ENCODE measurements at places on chromosomes 1 and 21. TPM values are rescaled to one million over a fixed set of nuclear protein-coding genes. Genes with fewer than 3 reads are reported as not detected.

KCNA3 gene
- 2.2 TPM for total RNA-seq

RXRG gene
- total RNA-seq: not detected

MINDY1 gene
- 26.5 TPM for total RNA-seq

VAMP3 gene
- 75.7 TPM for total RNA-seq

INTS11 gene
- 68.6 TPM for total RNA-seq

APCS gene
- not detected for total RNA-seq

C8B gene
- total RNA-seq: not detected

REN gene
- not detected for total RNA-seq

PIGP gene
- 25.5 TPM for total RNA-seq

ECM1 gene
- 10.2 TPM for total RNA-seq

ZNF683 gene
- 0.48 TPM for total RNA-seq

RBP7 gene
- 37.5 TPM for total RNA-seq

OR2T11 gene
- not detected for total RNA-seq

DNA sequence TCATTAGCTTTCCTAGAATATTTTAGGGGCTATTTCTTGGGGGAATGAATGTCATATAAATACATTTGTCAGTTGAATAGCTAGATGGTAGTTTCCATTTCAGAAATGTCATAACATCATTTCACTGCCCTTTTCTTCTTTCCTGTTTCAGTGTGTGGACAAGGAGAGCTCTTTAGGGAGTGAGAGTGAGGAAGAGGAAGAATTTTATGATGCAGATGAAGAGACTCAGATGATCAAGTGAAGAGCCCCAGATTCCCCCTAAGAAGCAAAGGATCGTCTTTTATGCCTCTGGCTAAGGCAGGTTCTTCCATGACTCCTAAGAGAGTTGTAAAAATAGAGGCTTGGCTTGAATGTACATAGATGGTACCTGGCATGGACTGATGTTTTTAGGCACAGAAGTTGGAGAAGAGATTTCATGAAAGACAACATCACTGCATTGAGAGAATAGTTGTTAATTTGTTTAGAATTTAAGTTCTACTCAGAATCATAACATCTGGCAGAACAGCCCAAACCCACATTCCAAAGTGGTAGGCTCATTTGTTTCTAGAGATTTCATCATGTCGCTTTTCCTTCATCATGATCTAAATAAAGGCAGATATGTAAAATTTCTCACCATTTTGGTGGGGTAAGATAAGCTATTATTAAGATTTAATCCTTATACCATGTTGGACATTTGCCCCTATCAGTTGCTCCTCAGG is 44.2 kb upstream of the MAB21L3 start:
- H3K4me1 ChIP-seq: no peaks in the 10 kb centered on the region
- no peak overlapping the region for H3K27ac ChIP-seq
- H3K36me3 ChIP-seq: no peaks in the 10 kb centered on the region
- H3K27me3 ChIP-seq: no peaks in the 10 kb centered on the region
- DNase-seq: no peak

- H3K36me3 ChIP-seq: no peaks in the 10 kb centered on the region
- DNase-seq: no peak
- H3K27me3 ChIP-seq: no peaks in the 10 kb centered on the region
Observed at GRCh38 chr1:239739375-239739774, 352.3 kb upstream of the FMN2 start.

- no peaks in the 10 kb centered on the region for H3K4me1 ChIP-seq
- peak overlapping the region; percentile 83 for H3K4me3 ChIP-seq
- H3K36me3 ChIP-seq: no peaks in the 10 kb centered on the region
- peak overlapping the region; percentile 100 for H3K27ac ChIP-seq
Observed at GRCh38 chr1:149885339-149886120, 13.8 kb upstream of the BOLA1 start.

- no peak for DNase-seq
- H3K4me3 ChIP-seq: no peak overlapping the region
- H3K27ac ChIP-seq: no peak overlapping the region
- no peaks in the 10 kb centered on the region for H3K4me1 ChIP-seq
- no peaks in the 10 kb centered on the region for H3K27me3 ChIP-seq
Observed at GRCh38 chr1:244329591-244330317, 122.0 kb downstream of the ADSS2 start.

GRCh38 chr21:32549440-32549839 is 35.9 kb downstream of the TCP10L start:
- no peaks in the 10 kb centered on the region for H3K27me3 ChIP-seq
- DNase-seq: no peak
- no peak overlapping the region for H3K27ac ChIP-seq
- no peaks in the 10 kb centered on the region for H3K4me1 ChIP-seq
- no peak overlapping the region for H3K4me3 ChIP-seq

DNA sequence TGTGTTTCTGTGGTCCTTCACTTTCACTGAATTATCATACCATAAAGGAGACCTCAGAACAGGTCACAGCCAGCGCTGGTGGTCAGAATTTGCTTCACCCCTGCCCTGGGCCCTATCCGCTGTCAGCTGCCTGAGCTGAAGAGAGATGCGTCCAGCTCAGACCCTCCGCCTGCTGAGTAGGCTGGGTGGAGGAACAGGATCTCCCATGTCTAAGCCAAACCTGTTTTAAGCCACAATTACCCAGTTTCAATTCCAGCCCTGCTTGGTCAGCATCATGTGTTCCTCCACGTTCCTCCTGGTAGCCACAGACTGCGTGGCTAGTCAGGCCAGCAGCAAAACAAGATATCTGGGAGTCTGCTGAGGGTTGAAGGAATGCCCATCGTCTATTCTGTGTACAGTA is 13.5 kb upstream of the BGLAP start:
- H3K27me3 ChIP-seq: no peaks in the 10 kb centered on the region
- H3K27ac ChIP-seq: no peak overlapping the region
- H3K4me3 ChIP-seq: no peak overlapping the region
- peaks cover 8% of the 10 kb centered on the region for H3K4me1 ChIP-seq

- no peak overlapping the region for H3K4me3 ChIP-seq
- no peak for DNase-seq
Observed at GRCh38 chr1:47907177-47907528, 90.0 kb downstream of the TRABD2B start.

DNA sequence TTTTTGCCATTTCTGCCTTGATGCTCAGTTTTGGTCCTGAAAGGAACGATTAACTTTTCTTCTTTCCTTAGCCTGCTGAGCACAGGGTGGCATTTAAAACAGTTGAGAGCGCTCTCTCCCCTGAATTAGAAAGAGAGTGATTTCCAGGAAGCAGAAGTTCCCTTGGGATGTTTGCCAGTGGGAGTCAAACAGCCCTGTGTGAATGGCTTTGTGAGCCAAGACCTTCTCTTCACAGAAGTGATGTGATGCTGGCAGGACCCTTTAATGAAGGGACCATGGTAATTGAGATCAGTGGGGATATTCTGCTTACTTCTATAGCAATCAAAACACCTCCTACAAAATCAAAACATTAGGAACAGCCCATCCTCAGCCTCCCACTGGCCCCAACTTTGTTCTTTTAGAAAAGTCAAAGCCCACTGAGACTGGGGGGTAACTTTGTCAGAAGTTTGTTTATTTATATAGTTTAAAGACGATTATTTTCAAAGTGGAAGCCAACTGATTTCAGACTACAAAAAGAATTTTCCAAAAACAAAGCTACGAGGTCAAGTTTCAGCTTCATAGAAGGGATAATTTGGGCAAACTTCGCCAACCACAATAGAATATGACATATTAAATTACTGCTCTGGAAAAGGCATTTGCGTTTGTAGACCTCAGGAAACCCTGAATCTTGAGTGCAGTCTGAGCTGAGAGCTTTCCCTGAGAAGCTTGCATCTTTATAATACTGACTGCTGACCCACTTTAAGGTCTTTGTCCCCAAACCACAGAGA is 122.7 kb downstream of the GABPA start:
- no peak overlapping the region for H3K4me3 ChIP-seq
- no peaks in the 10 kb centered on the region for H3K36me3 ChIP-seq
- no peaks in the 10 kb centered on the region for H3K27me3 ChIP-seq
- no peak for DNase-seq
- H3K4me1 ChIP-seq: no peaks in the 10 kb centered on the region

- H3K27ac ChIP-seq: no peak overlapping the region
- H3K4me1 ChIP-seq: no peaks in the 10 kb centered on the region
- H3K27me3 ChIP-seq: no peaks in the 10 kb centered on the region
- H3K4me3 ChIP-seq: no peak overlapping the region
Observed at GRCh38 chr1:59898927-59899326, 27.6 kb downstream of the CYP2J2 start.

DNA sequence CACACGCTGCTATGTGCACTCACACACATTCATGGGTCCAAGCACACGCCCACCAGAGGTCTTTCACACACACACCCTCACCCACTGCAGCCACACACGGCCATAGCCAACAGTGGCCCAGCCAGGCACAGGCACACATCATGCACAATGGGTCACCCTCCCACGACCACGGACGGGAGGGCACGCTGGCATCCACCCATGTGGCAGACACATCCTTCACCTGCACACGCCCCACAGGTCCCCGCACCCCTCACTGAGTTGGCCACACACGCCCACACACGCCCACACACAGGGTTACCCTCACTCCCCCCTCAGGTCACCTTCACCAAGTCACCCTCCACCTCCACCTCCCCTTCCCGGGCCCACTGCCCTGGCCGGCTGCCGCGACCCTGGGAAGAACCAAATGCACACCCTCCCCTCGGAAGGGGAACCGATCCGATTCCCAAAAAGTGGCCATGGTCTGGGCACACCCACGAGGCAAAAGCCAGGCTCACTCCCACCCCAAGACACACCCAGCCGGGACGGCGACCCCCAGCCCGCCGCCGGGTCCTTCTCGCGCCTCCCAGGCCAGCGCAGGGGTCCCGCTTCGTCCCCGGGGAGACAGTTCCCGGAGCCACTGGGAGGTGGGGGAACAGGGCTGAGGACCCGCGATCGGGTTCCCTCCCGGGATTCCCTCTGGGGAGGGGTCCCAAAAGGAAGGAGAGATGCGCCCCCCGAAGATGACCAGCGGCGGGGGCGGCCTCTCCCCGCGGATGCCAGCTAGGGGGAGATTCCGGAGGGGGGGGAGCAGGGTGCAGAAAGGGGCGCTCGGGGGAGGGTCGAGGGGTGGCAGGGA is 860 bp downstream of the SDC3 start:
- DNase-seq: no peak
- no peaks in the 10 kb centered on the region for H3K27me3 ChIP-seq
- H3K27ac ChIP-seq: peak overlapping the region; percentile 87

- no peaks in the 10 kb centered on the region for H3K4me1 ChIP-seq
- H3K27ac ChIP-seq: no peak overlapping the region
- H3K36me3 ChIP-seq: no peaks in the 10 kb centered on the region
- H3K27me3 ChIP-seq: no peaks in the 10 kb centered on the region
- no peak for DNase-seq
Observed at GRCh38 chr1:219790834-219791615, 137.3 kb downstream of the SLC30A10 start.

- H3K4me1 ChIP-seq: no peaks in the 10 kb centered on the region
- no peak overlapping the region for H3K27ac ChIP-seq
- H3K36me3 ChIP-seq: no peaks in the 10 kb centered on the region
- no peak for DNase-seq
Observed at GRCh38 chr21:41651406-41651805, 115.4 kb downstream of the RIPK4 start.

GRCh38 chr1:19124273-19124672 is 85.8 kb downstream of the UBR4 start:
- no peak overlapping the region for H3K27ac ChIP-seq
- no peak for DNase-seq
- H3K4me1 ChIP-seq: no peaks in the 10 kb centered on the region
- peaks cover 32% of the 10 kb centered on the region for H3K36me3 ChIP-seq
- no peaks in the 10 kb centered on the region for H3K27me3 ChIP-seq

- DNase-seq: no peak
- no peak overlapping the region for H3K27ac ChIP-seq
- no peak overlapping the region for H3K4me3 ChIP-seq
- H3K4me1 ChIP-seq: no peaks in the 10 kb centered on the region
- no peaks in the 10 kb centered on the region for H3K27me3 ChIP-seq
Observed at GRCh38 chr1:222561656-222562055, 13.8 kb upstream of the HHIPL2 start.

DNA sequence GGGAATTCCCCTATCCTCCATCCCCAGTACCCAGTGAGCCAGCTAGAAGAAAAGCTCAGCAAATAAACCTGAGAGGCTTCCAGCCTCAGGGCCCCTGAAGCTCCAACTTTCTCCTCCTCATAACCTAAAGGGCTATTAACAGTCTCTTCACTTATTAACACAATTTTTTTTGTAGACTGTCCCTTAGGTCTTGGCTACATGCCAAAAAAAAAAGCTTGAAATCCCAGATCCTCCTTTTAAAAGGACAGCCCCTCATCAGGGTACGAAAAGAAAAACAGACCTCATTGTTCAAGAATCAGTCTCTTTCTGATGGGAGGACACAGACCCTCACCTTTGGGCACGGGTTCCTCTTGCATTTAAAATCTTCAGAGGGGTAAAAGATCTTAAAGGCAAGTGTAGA is 72.8 kb upstream of the CD1D start:
- DNase-seq: no peak
- no peaks in the 10 kb centered on the region for H3K36me3 ChIP-seq
- no peak overlapping the region for H3K4me3 ChIP-seq
- H3K4me1 ChIP-seq: no peaks in the 10 kb centered on the region

DNA sequence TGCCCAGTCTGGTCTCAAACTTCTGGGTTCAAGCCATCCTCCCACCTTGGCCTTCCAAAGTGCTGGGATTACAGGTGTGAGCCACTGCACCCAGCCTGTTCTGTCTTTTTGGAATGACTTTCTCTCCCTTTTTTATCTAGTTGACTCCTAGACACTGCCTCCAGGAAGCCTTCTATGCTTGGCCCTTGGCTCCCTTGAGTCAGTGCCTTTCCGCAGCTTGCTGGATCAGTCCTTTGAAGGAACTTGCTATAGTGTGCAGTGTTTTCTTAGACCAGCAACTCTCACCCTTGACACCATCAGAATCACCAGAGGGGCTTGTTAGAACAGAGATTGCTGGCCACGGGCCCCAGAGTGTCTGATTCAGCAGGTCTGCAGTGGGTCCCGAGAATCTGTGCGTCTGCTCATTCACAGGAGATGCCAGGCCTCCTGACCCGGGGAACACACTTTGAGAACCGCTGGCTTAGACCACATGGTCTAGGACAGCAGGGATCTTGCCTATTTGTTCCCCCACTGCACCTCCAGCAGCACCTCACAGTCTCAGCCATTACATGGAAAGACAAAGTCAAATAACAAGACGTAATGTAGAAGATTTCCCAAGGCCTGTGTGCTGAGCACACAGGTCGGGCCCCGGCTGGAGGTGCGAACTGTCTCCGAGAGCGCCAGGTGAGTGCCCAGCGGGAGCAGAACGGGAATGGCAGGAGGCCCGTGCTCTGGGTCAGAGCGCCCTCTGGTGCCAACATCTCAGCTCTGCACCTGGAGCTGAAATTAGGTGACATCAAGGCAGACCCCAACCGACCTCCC is 27.4 kb upstream of the CTPS1 start:
- no peak overlapping the region for H3K4me3 ChIP-seq
- H3K36me3 ChIP-seq: no peaks in the 10 kb centered on the region
- DNase-seq: peak; percentile 72
- peaks cover 8% of the 10 kb centered on the region for H3K4me1 ChIP-seq

All from breast epithelium (tissue), 4 donors.